ENCODE measurements at places on chromosomes 4 and X.

GRCh38 chr4:48653217-48654014 is 126.7 kb downstream of the FRYL start:
- no peak for DNase-seq

GRCh38 chr4:6591313-6591712 is 16.3 kb downstream of the MAN2B2 start:
- no peak for DNase-seq

DNA sequence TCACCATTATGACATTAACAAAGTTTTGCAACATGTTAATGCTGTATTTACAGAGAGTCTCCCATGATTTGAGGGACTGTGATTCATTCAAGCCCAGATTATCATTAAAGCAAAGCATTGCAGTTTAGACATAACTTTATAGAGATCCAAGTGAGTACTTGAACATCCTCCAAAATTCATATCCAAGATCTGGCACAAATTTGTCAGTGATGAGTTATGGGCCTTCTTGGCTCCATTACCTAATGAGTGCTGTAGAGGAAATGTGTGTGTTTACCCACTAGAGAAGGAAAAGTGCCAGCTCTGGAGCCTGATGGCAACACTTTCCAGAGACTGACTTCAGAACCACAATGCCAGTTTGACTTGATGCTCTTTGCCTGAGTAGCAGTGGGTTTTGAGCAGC is 432.3 kb downstream of the GALNTL6 start:
- DNase-seq: no peak

DNA sequence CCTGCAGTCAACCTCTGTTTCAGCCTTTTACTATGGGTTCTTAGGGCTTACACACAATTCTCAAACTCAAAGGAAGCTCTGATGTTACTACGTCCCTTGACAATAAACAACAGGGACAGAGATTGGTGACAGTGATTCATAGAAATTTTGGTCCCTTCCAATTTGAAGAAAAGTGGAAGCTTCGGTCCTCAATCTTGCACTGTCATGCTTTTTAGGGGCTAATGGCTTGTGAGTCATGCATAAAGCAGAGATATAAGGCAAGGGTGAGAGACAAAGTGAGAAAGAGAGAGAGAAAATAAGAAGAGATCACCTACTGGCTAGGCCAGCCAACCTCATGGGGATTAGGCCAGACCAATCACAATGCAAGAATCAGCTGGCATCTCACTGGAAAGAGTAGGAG is 63.2 kb upstream of the STARD8 start:
- no peak for DNase-seq

DNA sequence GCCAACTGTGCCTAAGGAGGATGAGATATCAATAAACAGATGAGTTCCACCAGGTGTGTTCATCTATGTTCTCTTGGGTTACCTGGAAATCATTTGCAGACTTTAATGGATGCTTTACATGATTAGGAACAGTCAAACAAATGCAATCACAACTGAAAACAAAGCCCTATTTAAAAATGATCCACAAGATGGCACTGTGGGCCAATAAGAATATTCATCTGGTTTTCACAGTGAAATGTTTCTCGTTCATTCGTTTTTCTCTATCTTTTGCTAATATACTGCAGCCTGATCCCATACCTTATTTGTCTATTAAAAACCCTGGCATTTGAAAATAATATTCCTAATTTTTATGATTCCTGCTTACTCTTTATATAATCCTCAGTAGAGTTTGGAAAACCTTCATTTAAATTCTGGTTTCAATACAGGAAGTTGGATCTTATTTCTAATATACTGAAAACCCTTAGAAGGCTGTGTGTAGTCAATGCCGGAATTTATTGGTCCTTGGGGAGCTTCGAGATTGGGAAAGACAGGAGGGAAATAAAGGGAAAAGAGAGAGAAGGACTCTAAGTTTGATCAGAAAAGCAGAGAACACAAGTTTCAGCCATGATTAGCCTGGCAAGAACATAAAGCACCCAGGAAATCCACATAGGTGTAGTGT is 63.8 kb upstream of the TAPT1 start:
- DNase-seq: peak; percentile 30

GRCh38 chr4:142474398-142475087 is 371.6 kb downstream of the INPP4B start:
- DNase-seq: peak; percentile 13

GRCh38 chr4:12105519-12105918 is 676.8 kb upstream of the HS3ST1 start:
- DNase-seq: no peak

DNA sequence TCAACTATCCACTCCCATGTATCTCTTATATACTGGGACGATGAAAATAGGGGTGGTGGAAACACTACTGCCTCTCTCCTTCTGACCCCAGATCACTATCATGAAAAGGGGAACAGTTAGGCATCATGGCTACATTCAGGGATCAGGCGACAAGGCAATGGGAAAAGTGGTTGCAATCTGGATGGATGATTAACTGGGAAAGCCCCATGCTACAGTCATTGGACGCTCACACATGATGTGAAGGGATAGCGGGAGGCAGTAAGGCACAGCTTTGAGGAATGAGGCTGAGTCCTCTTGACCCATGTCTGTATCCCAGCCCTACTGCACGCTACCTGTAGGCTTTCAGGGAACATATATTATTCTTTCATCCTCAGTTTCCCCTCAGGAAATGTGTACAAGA is 10.2 kb downstream of the GASK1B start:
- DNase-seq: no peak

- no peak for DNase-seq
Observed at GRCh38 chrX:71225676-71226075, 2.7 kb downstream of the GJB1 start.

DNA sequence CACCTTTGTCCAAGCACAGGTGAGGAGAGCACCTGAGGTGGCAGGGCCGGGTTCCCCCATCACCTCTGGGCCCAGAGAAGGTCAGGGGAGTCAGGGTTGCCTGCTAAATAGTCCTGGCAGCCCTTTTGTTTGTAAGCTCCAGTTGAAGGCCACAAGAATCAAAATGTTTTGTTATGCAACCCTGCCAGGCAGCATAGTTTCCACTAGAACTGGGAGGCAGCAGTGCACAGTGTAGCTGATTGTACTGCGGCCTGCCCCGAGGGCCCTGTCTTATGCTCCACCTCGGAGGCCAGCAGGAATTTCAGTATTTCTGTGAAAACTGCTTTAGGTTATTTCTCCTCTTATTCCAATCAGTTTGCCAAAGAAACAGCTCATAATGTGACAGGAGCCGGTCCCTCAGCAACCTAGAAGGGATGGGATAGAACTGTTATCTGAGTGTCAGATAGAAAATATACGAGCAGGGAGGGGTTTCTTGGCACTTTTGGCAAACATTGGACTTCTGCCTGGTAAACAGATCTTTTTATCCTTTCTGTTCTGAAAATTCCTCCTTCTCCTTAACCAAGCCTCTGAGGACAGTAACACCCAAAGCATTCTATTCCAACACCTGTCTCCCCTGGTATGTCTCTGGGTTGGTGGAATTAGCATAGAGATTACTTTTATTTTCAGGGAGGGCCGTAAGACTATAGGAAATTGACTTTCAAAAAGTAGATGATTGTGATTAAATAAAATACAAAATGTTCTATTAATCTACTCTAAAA is 93.6 kb downstream of the LNX1 start:
- DNase-seq: no peak

- no peak for DNase-seq
Observed at GRCh38 chr4:53928825-53929224, 135.6 kb downstream of the CHIC2 start.

DNA sequence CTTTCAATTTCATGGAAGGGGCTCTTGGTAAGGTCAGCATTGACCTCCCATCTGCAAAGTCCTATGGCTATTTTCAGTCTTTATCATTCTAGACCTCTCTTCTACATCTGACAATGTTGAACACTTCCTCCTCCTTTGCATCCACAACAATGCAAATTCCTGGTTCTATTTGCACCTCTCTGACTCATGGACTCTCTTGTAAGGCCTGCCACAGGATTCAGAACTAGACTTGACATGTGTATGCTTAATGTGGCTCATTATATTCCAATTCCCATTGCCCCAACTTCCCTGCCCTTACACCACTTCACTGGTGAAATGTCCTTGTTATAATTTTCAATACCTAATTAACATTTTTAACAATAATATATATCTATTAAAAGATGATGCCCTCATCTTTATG is 314.3 kb upstream of the FGF13 start:
- DNase-seq: no peak

- no peak for DNase-seq
Observed at GRCh38 chr4:41214825-41215146, 444 bp upstream of the APBB2 start.

- no peak for DNase-seq
Observed at GRCh38 chrX:153339662-153340061, 5.7 kb downstream of the ZNF275 start.

GRCh38 chr4:56372774-56373173 is 14.5 kb downstream of the AASDH start:
- DNase-seq: no peak

DNA sequence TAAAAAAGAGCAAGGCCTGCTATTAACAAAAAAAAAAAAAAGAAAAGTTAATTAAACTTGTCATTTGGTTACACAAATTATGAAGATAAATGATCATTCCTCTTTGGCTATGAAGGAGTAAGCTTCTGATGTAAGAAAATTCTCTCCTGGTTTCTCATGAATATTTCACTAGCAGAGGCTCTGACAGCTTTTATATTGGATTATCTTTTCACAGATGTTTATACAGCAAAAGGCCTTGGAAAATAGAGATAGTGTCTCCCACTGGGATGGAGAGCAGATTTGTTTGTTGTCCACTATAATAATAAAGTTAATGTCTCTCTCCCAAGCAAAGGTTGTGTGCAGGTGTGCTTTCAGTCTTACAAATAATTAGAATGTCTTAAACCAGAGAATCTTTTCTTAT is 40.7 kb upstream of the PDGFC start:
- no peak for DNase-seq

DNA sequence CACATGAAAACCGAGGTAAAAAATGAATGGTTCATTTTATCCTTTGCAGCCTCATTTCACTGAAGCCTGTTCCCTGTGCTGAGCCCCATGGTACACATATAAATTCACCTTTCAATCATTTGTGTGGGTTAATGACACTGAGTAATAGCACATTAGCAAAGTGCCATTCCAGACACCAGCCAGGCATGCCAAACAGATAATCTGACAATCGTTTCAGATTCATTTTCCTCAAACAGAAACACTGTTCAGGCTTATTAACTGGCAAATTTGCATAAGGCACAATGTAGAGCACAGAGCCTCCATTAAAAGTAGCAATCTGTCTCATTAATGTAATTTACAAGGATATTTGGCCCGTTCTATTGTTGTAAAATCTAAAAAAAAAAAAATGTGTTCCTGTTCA is 76.2 kb downstream of the UNC5C start:
- DNase-seq: no peak
